ENCODE measurements at places on chromosomes 1 and 21.

GRCh38 chr1:233554037-233554436 lies 59.9 kb upstream of the KCNK1 start:
- no peak for DNase-seq

- DNase-seq: no peak
Observed at GRCh38 chr21:42780617-42781016, 98.7 kb downstream of the WDR4 start.

DNA sequence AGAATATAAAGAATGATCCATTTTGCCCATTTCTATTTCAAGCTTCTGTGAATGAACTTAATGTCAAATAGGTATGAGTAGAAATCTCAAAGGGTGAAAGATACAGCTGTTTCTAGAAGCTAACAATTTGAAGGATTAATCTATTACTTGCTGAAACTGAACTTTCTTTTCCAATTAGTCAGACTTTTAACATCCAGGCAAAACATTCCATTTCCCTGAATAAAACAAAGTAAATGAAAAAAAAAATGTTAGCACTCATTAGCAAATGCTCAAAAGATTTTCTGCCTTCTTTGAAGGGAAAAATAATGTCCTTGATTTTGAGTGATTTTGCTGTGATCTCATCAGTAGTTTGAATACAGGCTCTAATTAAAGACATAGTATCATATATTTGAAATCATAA lies 447.6 kb upstream of the PRMT6 start:
- no peak for DNase-seq

GRCh38 chr1:152148981-152149380 lies 10.0 kb downstream of the RPTN start:
- DNase-seq: no peak

- DNase-seq: no peak
Observed at GRCh38 chr1:37137014-37137413, 102.7 kb upstream of the GRIK3 start.

DNA sequence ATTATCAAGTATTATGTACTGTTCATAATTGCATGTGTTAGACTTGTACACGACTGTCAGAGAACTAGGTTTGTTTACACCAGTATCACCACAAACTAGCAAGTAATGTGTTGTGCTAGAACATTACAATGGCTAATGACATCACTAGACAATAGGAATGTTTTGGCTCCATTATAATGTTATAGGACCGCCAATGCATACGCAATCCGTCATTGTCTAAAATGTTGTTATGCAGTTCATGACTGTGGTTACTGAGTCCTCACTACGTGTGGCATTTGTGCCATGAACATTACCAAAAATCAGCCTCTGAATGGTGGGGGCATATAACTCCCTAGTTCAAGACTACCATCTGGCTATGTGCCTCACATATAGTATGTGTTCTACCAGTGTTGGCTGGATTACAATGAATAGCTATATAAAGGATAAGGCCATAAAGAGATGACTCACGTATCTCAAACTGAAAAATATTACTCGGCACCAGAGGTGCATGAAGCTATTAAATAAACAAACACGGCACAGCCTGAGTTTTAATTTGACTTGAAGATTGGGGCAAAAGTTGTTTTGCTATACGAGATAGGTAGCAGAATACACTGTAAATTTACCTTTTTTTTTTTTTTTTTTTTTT lies 89.1 kb upstream of the COL24A1 start:
- DNase-seq: no peak

GRCh38 chr1:29531596-29531995 lies 295.3 kb downstream of the PTPRU start:
- no peak for DNase-seq

DNA sequence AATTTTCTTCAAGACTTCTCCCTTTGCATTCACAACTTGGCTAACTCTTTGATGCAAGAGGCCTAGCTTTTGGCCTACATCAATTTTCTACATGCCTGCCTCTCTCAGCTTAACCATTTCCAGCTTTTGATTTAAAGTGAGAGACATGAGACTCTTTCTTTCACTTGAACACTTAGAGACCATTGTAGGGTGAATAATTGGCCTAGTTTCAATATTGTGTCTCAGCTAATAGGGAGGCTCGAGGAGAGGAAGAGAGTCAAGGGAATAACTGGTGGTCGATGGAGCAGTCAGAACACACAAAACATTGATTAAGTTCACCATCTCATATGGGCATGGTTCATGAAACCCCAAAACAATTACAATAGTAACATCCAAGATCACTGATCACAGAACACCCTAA lies 225.5 kb downstream of the TPR start:
- DNase-seq: no peak

DNA sequence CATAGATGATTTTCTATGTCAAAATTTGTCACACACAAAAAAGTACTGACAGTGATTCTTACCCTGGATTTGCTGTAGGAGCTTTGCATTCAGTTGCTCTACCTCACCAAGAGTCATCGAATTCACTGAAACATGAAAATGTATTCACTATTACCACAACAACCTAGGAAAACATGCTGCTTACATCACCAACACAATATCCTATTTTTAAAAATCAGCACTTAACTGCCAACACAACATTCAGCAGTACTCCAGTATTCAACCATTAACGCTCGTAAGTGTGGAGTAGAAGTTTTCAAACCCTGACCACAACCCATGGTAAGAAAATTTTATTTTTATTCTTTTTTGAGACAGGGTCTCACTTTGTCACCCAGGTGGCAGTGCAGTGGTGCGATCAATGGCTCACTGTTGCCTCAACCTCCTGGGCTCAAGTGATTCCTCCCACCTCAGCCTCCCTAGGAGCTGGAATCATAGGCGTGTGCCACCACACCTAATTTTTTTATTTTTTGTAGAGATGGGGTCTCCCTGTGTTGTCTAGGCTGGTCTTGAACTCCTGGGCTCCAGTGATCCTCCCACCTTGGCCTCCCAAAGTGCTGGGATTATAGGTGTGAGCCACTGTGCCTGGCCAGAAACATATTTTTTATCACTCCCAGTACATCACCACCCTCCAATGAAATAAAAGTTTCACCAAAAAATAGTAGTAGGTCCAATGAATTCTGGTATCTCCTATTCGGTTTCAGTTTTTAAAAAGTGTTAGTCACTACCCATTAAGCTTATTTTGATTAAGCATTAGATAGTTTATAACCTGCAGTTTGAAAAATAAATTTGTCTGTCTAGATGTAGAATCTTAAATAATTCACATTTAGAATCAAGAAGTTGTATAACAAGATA lies 23.8 kb downstream of the C21orf91 start:
- DNase-seq: no peak

DNA sequence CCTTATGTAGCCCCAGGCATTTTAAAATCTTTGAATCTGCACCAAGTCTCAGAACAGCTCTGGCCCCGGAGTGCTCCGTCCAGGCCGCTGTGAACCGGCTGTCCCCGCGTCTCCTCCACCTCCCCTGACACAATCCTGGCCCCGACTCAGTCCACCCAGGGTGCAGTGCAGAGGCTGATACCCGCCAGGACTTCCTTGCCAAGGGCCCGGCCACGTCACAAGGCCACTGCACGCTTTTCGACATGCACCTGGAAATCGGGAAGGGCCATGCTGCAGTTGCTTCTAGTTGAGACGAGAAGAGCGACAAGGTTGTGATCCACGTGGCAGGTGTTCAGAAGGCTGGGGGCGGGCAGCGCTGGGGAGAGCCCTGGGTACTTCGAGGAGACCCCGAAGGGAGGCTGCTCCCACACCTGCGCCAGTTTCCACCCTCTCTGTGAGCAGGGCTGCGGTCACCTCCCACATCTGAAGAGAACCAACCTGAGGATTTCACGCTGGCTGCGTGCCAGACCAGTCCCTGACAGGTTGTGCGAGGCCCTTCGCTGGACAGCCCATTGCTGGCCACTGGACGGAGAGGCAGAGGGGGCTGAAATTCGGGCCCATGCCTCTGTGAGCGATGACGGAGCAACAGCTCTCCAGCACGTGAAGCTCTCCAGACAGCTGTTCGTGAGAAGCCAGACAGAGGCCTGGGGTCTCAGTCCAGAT lies 6.7 kb downstream of the VWA1 start:
- no peak for DNase-seq

DNA sequence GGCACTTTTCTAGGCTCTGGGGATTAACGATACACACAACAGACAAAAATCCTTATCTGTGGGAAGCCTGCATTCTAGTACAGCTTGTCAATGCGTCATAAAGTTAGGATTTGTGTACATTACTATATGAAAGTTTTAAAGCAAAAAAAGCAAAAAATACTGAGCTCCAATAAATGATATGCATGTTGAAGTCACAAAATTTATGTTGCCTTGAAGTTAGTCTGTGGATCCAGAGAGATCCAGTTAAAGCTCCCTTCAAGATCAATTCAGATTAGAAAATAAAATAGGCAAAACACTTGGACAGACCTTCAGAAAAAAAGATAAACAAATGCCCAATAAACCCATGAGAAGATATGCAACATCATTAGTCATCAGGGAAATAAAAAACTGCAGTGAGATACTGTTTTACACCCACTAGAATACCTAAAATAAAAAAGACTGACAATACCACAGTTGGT lies 33.1 kb upstream of the KCNQ4 start:
- DNase-seq: no peak

Data from keratinocyte (primary cell).